ENCODE measurements at places on chromosomes 3 and 15.

- DNase-seq = no peak
These were observed 30.9 kb downstream of the TFG start for GRCh38 chr3:100740207-100740606.

GRCh38 chr3:12838179-12838965 is 3.0 kb downstream of the RPL32 start:
- DNase-seq = no peak

DNA sequence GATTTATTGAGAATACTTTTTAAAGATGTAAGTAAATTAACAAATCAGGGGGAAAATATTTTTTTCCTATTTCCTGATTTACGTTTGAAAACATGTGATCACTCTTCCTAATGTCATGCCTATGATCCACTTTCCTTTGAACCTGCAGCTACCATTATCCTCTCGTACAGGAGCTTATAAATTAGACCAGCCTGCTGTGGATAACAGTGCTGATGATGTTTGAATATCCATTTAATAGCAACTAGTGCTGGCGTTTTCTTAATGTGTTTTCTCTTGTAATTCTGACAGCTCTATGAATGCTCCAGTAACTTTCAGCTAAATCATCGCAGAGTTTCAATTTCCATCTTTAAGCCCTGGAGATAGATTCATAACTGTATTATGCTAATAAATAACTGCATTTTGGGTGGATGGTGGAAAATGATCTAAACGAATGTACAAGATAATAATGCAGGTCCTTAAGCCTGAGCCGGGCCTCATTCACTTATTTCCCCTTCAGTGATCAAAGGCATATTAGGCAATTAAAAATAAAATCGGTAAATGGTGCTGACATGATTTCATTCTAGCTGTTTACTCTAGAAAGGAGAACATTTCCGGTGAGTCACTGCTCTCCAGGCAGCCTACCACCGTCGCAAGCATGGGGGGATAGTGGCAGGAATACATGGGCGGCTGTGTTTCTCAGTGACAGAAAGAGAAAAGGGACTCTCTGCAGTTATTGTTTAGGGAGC is 58.5 kb upstream of the SLC24A5 start:
- DNase-seq = no peak

DNA sequence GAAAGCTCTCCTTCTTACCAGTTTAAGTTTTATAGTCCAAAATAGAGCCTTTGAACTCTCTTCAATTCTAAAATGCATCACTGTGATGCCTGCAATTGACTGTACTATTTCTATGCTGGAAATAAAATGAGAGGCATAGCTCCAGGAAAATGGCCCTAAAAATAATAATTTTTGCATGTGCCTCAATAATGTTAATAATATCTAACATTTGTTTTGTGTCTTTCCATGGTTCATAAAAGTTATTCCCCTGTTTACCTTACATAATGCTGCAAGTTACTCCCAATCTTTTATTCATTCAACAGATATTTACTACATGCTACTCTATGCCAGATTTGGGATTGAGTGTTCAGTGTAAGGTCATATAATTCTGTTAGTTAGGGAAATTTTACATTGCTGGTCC is 574.0 kb downstream of the RBMS3 start:
- DNase-seq = no peak

- DNase-seq = no peak
These were observed 28.8 kb downstream of the CTSH start for GRCh38 chr15:78916088-78916487.

DNA sequence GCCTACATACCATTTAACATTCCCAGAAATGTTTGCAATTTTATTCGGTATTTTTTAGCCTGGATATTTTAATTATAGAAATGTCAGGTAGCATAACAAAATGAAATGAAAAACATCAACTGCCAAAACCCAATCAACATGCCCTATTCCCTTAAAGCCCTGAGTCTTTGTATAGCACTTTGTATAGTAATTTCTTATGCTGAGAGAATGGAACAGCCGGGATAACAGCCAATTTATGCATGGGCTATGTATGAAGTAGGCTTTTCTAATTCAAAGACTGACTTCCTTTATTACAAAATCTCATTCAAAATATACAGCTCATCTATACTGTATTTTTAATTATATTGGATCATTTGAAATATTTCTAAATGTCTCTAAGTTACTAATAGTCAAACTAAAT is 513.0 kb upstream of the NAALADL2 start:
- DNase-seq = no peak

DNA sequence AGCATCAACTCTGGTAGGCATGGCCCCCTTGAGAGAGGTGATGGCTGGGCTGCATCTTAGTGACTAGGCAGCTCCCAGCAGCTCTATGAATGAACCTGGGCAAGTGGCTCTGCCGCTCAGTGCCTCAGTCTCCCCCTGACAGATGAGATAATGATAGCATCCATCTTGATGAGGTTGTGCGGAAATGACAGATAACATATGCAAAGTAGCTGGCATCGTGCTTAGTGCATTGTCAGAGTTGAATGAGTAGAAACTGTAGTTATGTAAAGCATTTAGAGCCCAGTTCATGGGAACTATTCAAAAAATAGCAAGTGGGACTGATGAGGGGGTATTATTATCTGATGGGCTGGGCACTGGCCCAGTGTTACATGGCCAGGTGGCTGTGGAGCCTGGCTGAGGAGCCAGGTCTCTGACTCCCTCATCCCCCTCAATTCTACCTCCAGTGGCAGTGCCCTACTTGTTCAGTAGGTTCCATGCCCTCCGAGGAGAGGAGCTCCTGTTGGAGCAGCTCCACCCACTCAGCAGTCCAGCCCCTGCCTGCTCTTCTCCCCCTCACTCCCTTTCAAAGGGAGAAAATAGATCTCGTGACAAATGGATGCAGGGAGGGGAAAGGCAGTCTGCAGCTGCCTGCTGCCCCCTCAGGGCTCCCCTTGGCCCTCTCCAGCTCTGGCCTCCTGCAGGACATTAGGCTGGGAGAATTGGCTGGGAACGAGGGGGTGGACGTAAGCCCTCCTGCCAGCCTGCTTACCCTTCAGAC is 6.6 kb downstream of the PRKCD start:
- no peak for DNase-seq

GRCh38 chr3:32391643-32392535 is at the start of gene CMTM7:
TSS of gene CMTM7 (plus strand) at chr3:32391853. CDS start at chr3:32391907, 54 bp downstream.
- peak; percentile 82 for DNase-seq
